ENCODE measurements at places on chromosomes 13 and 19. TPM values are rescaled to one million over a fixed set of nuclear protein-coding genes. Genes with fewer than 3 reads are reported as not detected.

Gene ECSIT
- polyA plus RNA-seq, result 36.0 TPM

Gene CCDC61
- polyA plus RNA-seq, result 10.1 TPM

GRCh38 chr19:29779921-29780320 is 31.9 kb upstream of the CCNE1 start:
- no peak overlapping the region for H3K4me3 ChIP-seq
- no peaks in the 10 kb centered on the region for H3K4me1 ChIP-seq
- no peak for DNase-seq

Gene ZNF837
- 6.9 TPM for polyA plus RNA-seq

Gene PLPP2
- polyA plus RNA-seq, result not detected

- H3K36me3 ChIP-seq, result no peaks in the 10 kb centered on the region
- H3K27ac ChIP-seq, result no peak overlapping the region
- H3K4me1 ChIP-seq, result no peaks in the 10 kb centered on the region
- no peaks in the 10 kb centered on the region for H3K27me3 ChIP-seq
- H3K4me3 ChIP-seq, result no peak overlapping the region
- no peak for DNase-seq
Observed at GRCh38 chr13:34412817-34413375, 529.2 kb upstream of the NBEA start.

GRCh38 chr19:34580408-34580807 is 96.6 kb downstream of the SCGB2B2 start:
- no peaks in the 10 kb centered on the region for H3K27me3 ChIP-seq
- no peak overlapping the region for H3K27ac ChIP-seq
- H3K36me3 ChIP-seq, result no peaks in the 10 kb centered on the region
- DNase-seq, result no peak
- H3K4me3 ChIP-seq, result no peak overlapping the region
- H3K4me1 ChIP-seq, result no peaks in the 10 kb centered on the region

DNA sequence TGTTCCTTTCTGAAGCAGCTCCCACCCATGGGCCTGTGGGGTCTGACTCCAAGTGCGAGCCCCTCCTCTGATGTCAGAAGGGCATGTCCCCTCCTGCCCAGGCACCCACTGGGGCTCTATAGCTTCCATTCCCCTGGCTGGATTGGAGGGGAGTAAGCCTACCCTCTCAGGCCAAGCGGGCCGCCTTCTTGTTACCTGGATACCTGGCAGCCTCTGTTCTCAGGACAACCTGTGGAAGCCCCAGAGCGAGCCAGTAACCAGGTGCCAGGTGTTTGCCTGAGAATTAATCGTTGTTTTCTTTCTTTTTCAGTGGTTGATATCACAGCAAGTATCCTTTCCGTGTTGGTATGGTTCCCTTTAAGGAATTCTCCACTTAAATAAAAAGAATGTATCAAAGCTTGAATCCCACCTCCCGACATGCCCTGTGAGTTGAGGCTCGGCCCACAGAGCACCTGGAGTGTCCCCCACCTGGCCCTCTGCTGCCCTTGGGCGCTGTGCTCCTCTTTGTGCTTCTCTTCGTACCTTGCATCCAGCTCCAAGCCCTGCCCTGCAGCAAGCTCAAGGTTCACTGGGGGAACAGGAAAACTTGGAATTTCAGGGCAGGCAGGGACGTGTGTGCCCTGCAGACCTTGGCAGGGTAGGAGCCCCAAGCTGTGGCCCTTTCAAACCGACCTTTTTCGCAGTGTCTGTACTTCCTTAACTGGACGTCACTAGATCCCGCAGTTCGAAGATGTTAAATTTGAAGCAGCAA is 15.0 kb downstream of the MAU2 start:
- DNase-seq, result no peak
- H3K27ac ChIP-seq, result peak overlapping the region; percentile 7
- H3K4me3 ChIP-seq, result no peak overlapping the region
- H3K4me1 ChIP-seq, result no peaks in the 10 kb centered on the region
- no peaks in the 10 kb centered on the region for H3K27me3 ChIP-seq
- no peaks in the 10 kb centered on the region for H3K36me3 ChIP-seq

Data from naive thymus-derived CD4-positive, alpha-beta T cell (primary cell).